ENCODE measurements at places on chromosomes 5 and 9.
A peak's percentile ranks its signal among the peaks of the same experiment; 100 is the strongest.

GRCh38 chr5:146548781-146549449, 32.9 kb upstream of the GPR151 start:
- no peak for DNase-seq

- no peak for DNase-seq
These were observed 27.7 kb downstream of the MLLT3 start for GRCh38 chr9:20594608-20595007.

- no peak for DNase-seq
These were observed 28.3 kb upstream of the UHRF2 start for GRCh38 chr9:6384732-6385131.

DNA sequence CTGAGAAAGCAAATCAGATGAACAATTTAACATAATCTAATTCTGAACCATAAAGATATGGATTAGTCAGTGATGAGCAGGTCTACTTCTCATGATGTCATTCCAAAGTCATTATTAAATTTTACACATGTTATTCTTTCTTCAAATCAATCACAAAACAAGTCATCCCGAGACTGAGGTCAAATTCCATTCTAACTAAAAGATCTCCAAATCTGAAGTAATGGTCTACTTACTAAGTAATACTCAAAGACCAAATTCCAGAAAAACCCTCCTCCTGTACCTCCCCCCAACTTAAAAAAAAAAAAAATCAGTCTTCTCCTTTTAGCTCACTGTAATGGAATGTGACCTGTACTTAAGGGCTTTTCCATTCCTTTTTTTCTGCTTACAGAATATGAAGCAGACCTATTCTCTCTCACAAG, 4.7 kb downstream of the PFDN1 start:
- no peak for DNase-seq

- DNase-seq = no peak
These were observed 13.1 kb downstream of the ZNF608 start for GRCh38 chr5:124733329-124733650.

GRCh38 chr5:88941581-88941980, 58.6 kb upstream of the MEF2C start:
- peak; percentile 9 for DNase-seq

DNA sequence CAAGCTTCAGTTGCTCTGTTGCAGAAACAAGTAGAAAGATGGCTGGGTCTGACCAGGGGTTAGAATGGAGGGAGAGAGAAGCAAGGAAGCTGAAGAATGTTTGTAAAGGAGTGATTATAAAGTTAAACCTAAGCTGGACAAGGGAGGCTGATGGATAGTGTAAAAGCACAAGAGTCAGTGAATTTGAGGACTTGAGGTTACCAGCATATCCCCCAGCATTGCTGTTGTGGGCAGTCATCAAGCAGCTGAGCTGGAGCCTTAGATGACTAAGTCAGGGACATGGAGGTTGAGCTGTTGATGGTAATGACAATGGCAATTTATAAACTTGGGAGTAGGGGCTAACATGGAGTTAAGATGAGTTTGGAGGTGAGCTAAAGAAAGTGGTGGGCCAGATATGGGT, 131.5 kb downstream of the ERCC6L2 start:
- no peak for DNase-seq

- peak; percentile 8 for DNase-seq
These were observed 17.7 kb downstream of the RFX3 start for GRCh38 chr9:3508078-3508431.

GRCh38 chr9:108477529-108478006, 378.2 kb downstream of the ACTL7B start:
- DNase-seq = peak; percentile 22

DNA sequence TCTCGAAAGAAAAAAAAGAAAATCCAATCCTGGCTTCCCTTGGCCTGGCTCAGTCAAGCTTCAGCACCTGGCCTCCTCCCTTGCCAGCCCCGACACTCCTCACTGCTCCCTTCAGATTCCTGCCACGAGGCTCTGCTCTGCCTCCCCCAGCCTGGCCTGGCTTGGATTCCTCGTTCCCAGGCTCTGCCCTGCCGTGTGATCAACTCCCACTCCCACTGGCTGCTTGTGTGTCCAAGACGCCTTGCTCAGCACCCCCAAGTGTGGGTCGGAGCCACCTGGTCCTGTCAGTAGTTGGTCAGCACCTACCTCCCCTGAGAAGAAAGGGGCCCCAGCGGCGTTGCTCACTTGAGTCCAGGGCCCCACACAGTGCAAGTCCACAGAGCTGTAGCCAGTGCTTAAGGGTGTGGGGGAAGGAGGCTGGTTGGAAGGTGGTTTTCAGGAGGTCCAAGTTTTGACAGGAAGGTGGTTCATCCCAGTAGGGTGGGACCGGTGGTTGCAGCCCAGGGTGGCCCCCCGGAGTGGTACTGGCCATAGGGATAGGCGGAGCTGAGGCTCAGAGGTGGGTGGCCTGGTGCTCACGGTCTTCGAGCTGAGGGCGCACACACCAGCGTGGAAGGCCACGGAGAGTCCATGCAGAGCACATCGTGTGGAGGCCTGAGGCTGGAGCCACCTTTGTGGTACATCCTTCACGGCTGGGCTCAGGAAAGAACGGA, 46.4 kb downstream of the JADE2 start:
- no peak for DNase-seq

- peak; percentile 20 for DNase-seq
These were observed 4.0 kb downstream of the DNM1 start for GRCh38 chr9:128206916-128207910.
